PC-9 (cell line): ENCODE measurements at places on chromosomes 7 and 10. TPM values are rescaled to one million over a fixed set of nuclear protein-coding genes. Genes with fewer than 3 reads are reported as not detected.

ANTXRL gene
- 0.26 and 0.58 TPM in 2 replicates for total RNA-seq

C10orf105 gene
- total RNA-seq: not detected in 2 replicates

NUTM2B gene
- total RNA-seq: 0.83 and 1.3 TPM in 2 replicates

NRBF2 gene
- total RNA-seq: 14.7 and 22.1 TPM in 2 replicates

HOXA2 gene
- total RNA-seq: 6.1 and 6.5 TPM in 2 replicates

C10orf62 gene
- 0.45 and 0.59 TPM in 2 replicates for total RNA-seq

OR2A42 gene
- not detected in 2 replicates for total RNA-seq

DNA sequence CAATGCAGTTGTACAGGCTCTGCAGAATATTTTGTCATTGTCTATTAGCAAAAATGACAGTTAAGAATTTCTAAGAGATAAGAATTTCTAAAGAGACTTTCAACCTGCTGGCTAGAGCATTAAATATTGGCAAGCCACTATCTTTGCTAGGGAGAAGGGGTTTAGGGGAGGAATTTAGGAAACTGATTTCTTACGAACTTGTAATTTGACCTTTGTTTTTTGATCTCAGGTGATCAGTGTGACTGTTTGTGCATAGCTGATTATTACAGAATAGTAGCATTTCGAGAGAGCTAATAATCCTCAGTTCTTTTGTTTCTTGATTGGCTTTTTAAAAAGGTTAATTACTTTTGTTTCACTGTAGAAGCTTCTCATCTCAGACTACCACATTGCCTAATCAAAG is 68.1 kb downstream of the ST7 start:
- no peaks in the 10 kb centered on the region for H3K36me3 ChIP-seq
- no peak overlapping the region for H3K4me3 ChIP-seq
- no peak overlapping the region for H3K27ac ChIP-seq
- H3K4me1 ChIP-seq: no peaks in the 10 kb centered on the region
- DNase-seq: no peak

DNA sequence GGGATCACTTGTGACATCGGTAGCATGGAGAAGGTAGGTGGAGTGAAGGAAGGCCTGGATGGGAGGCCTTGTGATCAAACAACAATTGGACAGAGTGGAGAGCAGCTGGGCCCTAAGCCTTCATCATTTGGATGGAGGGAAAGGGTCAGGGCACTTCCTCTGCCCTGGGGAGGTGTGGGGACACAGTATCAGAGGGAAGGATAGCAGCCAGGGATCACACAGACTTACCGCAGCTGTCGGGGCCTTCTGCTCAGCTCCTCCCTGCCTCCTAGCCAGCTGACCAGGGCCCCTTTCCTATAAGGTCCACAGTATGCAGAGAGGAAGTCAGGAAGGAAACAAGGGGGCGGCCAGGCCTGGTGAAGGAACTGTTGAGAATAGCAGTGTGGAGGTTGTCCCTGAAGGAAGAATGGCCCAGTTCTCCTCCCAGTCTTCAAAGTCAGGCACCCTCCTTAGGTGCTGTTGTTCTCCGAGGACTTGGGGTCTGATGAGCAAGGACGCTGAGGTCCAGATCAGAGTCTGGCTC is 62.1 kb downstream of the ABCC2 start:
- H3K27ac ChIP-seq: no peak overlapping the region
- H3K4me3 ChIP-seq: no peak overlapping the region
- 0 out of 2 replicates have a peak, but pooled peaks cover 14% of the 10 kb centered on the region for H3K36me3 ChIP-seq

GRCh38 chr7:41698726-41699125 is 4.2 kb downstream of the INHBA start:
- H3K4me1 ChIP-seq: peaks cover 48% of the 10 kb centered on the region
- H3K4me3 ChIP-seq: peak overlapping the region; percentile 55
- H3K27ac ChIP-seq: no peak overlapping the region
- H3K36me3 ChIP-seq: peaks cover 5% of the 10 kb centered on the region; the same call in 1 of the 2 replicates

DNA sequence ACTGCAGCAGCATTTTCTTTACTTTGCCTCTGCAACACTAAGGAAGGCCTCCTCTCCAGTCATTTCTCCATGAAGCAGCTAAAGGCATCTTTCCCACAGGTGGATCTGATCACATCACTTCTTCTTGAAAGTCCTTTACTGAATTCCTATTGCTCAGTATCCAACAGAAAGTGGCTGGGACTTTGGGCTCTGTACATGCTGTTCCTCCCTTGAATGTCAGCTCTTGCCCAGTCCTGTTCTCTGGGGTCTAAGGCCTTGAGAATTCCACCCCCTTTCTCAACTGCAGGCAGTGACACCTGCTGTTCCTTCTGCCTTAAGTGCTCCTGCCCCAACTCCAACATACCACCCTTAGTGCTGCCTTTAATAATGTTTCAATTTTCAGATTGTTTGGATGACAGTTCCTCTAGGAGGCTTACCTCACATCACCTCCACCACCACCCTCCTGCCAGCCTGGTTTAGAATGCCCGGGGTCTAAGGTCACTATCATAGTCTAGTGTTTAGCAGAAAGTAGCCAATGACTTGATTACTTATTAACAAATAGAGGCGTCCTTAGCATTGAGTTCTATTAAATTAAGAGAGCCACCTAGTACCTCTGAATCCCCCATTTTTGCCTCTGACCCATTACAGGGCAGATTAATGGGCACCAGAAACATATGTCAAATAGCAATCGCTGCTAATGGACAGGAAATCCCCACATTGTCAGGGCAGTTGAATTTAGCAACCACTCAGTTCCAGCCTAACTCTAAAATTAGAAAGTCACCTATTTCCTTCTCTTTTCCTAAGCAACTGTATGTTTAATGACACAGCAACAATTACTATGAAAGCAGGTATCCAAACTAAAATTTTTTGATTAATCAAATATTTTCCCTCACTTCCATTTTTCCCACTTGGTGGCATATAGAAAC is 11.4 kb downstream of the INHBA start:
- DNase-seq: no peak
- no peak overlapping the region for H3K27ac ChIP-seq
- H3K4me3 ChIP-seq: no peak overlapping the region
- 0 out of 2 replicates have a peak, but pooled peaks cover 4% of the 10 kb centered on the region for H3K4me1 ChIP-seq
- no peaks in the 10 kb centered on the region for H3K27me3 ChIP-seq

DNA sequence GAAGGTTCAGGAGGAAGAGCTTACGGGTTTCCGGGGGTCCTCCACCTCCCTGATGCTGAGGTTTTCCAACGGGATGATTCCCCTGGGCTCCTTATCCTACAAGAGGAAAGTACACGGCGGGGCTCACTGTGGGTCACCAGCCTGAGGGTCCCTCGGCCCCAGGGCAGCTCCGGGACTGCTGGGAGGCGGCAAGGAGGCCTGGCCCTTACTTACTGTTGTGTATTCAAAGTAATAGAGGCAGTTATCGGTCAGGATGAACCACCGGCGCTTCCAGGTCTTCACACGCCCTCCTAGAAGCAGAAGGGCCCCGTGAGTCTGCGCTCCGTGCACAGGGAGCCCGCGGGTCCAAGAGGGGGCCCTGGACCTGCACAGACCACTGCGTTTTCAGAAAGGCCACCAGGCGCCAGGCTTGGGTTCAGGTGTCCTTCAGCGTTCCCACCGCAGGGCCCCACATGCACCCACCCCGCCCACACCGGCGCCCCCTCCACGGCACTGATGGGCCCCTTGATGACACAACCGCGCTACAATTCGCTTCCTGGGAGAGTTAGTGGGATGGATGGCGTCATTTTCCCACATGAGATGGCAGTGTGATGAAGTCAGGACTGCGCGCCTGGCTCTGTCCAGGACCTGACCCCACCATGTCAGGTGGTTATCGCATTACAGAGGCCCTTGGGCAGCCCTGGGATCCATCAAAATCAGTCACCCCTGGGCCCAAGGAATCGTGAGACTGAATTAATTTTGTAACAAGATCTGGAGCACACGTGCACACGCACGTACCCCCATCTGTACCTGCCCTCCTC is 106.7 kb downstream of the CYTH3 start:
- no peak for DNase-seq
- no peaks in the 10 kb centered on the region for H3K27me3 ChIP-seq
- H3K4me1 ChIP-seq: no peaks in the 10 kb centered on the region
- H3K4me3 ChIP-seq: no peak overlapping the region
- H3K36me3 ChIP-seq: peaks cover 13% of the 10 kb centered on the region; the same call in 1 of the 2 replicates
- no peak overlapping the region for H3K27ac ChIP-seq

DNA sequence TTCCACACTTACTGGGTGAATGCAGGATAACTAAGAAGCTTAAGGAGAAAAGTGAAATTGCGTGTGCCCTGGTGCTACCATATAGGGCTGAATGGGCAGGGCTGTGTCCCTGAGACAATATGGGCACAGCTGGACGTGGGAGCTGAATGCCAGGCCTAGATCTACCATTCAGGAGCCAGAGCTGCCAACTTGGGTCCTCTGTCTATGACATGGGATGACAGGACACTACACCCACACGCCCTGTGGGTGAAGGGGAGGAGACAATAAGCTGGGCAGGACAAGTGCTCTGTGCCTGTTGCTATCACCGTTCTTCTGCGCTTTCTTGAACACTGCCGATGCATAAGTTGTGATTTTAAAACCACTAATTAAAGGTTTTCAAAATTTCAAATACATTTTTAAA is 293.9 kb downstream of the TNS3 start:
- DNase-seq: no peak
- peaks cover 27% of the 10 kb centered on the region for H3K4me1 ChIP-seq
- no peak overlapping the region for H3K27ac ChIP-seq
- peaks cover 100% of the 10 kb centered on the region for H3K36me3 ChIP-seq
- no peaks in the 10 kb centered on the region for H3K27me3 ChIP-seq
- no peak overlapping the region for H3K4me3 ChIP-seq

GRCh38 chr7:50362142-50362541 is 57.6 kb downstream of the IKZF1 start:
- DNase-seq: no peak

GRCh38 chr10:129741978-129742741 is 221.9 kb downstream of the EBF3 start:
- no peak overlapping the region for H3K4me3 ChIP-seq
- DNase-seq: no peak
- H3K27me3 ChIP-seq: no peaks in the 10 kb centered on the region
- H3K36me3 ChIP-seq: no peaks in the 10 kb centered on the region
- H3K4me1 ChIP-seq: no peaks in the 10 kb centered on the region

DNA sequence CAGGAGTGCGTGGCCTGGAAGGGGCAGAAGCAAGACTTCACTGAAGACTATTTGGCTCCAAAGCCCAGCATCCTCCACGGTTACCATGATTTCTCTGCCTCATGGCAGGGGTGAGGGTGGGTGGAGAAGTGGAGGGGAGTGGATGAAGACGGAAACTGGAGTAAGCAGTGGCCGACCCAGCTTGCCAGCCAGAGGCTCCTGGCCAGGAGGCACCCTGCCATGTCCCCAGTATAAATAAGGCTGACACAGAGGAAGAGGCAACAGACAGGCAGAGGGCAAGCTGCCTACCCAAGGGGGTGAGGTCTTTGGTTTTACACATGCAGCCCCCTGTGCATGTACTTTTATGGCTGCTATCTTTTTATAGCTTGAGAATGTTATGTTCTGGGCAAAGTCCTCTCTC is 102.6 kb upstream of the TBX20 start:
- H3K27me3 ChIP-seq: no peaks in the 10 kb centered on the region
- H3K4me3 ChIP-seq: no peak overlapping the region
- H3K36me3 ChIP-seq: no peaks in the 10 kb centered on the region
- no peak for DNase-seq

GRCh38 chr7:126791306-126791705 is 461.4 kb downstream of the GRM8 start:
- no peaks in the 10 kb centered on the region for H3K27me3 ChIP-seq
- no peak for DNase-seq
- no peak overlapping the region for H3K4me3 ChIP-seq
- H3K27ac ChIP-seq: no peak overlapping the region

DNA sequence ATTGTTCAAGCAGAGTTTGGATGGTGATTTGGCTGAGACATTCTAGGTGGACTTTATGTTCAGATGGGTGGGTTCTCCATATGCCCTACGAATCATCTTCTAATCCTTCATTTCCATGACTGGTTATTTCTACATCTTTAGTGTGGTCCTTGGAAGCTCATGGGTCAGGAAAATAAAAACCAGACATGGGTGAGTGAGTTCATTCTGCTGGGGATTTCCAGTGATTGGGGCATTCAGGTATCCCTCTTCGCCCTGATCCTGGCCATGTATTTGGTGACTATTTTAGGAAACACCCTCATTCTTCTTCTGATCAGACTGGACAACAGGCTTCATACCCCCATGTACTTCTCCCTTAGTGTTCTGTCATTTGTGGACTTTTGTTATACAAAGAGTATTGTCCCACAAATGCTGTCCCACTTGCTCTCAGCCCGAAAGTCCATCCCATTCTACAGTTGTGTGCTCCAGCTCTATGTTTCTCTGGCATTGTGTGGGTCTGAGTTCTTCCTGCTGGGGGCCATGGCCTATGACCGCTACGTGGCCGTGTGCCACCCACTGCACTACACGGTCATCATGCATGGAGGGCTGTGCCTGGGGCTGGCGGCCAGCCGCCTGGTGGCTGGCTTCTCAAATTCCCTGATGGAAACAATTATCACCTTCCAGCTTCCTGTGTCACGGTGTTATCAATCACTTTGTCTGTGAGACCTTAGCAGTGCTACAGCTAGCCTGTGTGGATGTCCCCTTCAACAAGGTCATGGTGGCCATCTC is 19.2 kb upstream of the OR6B1 start:
- H3K4me3 ChIP-seq: no peak overlapping the region
- no peaks in the 10 kb centered on the region for H3K27me3 ChIP-seq
- no peak for DNase-seq
- no peak overlapping the region for H3K27ac ChIP-seq

DNA sequence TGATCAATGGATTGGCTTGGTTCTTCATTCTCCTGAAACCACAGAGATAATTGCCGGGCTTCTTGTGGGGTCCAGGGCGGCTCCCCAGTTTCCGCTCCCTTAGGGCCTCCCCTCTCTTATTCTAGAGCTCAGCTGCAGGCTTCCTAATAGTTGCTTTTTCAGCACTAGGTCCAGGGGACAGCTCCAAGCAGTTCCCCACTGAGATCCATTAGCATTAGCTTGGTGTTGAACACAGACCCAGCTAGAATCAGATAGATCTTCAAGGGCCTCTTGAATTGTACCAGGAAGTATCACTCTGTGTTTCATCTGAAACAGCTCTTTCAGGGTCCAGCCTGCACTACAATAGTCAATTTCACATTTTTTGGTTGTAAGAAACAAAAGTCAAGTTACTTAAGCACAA is 238.7 kb downstream of the SEC23IP start:
- H3K4me3 ChIP-seq: no peak overlapping the region
- H3K4me1 ChIP-seq: no peaks in the 10 kb centered on the region
- H3K36me3 ChIP-seq: no peaks in the 10 kb centered on the region
- H3K27ac ChIP-seq: no peak overlapping the region

DNA sequence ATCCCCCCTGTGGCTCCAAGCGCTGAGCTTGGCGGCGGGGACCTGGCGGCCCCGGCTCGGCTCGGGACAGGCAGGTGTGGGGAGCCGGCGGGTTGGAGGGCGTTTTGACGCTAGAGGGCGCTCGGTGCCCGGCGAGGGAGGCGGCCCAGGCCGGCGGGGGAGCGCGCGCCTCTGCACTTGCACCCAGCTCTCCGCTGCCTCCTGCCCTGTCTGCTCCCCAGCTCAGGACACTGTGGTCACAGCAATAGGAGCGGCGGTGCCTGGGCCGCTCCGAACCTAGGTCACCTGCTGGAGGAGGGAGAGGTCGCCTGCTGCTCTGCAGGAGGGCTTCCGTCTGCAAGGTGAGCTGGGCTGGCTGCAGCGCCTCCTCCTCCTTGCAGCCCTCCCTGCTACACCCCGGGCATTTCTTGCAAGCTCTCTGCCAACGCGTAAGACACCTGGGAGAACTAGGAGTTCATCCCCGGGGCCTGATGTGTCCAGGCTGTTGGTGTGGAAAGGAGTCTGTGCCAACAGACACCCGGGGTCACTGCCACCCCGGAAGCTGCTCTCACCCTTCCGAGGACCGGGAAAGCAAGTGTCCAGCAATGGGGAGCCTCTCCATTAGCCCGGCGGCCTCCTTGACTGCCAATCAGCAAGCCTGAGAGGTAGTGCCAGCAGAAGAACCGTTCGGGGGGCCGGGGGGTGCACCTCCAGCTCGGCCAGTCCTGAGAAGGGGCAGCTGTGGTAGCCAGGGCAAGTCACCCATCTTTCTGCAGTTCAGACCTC is 620.4 kb downstream of the GALNT17 start:
- H3K4me3 ChIP-seq: no peak overlapping the region
- no peak for DNase-seq
- no peak overlapping the region for H3K27ac ChIP-seq
- H3K36me3 ChIP-seq: no peaks in the 10 kb centered on the region
